Stimulated activated CD8-positive, alpha-beta memory T cell treated with anti-CD3 and anti-CD28 coated beads, Interleukin-4, amount 100 ng/mL, for 24 hours (primary cell): ENCODE measurements at places on chromosomes 1 and 21.

GRCh38 chr1:206900149-206900548 lies 2.9 kb downstream of the IL24 start:
- no peak for DNase-seq

DNA sequence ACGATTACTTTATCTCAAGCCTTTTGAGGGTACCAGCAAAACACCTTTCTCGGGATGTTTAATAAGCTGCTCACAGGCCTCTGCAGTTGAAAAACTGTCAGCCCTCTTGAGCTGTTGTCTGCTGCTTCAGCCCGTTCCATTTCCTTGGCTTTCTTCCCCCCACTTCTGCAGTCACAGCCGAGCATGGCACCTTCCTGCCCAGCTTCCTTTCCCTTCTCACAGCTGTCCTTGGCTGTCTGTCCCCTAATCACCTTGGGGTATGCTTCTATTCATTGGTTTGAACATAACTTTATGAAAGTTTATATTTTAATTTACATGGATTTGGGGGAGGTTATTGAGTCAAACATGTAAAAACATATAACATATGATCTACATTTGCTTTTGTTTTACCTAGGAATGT lies 6.9 kb upstream of the PROX1 start:
- no peak for DNase-seq

DNA sequence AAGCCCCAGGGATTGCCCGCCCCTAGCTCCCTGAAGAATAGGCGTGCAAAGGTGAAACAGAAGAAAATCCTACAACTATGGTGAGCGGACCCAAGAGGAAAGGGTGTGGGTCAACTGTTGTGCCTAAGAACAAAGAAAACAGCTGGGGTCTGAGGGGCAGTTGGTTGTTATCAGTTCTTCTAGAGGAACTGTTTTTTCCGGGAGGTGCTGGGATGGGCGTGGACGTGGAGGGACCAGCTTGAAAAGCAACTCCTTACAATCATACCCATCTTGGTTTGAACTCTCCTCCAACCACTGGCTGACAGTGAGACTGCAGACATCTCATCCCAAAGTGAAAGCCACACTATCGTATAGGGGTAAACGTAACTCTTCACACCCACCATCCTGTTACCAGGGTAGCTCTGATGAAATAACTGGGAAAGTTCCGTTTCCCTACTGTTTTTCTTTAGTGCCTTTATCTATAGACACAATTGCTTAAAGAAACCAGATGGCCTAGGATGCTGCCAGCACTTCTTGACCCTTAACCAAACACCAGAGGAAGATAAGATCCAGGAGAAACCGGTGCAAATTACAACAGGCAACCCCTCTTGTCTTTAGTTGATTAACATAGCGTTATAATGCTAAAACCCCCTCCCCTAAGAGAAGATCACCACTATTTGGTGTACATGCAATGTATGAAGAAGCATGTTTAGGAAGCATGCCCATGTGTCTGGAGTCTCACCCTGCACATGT lies 25.6 kb upstream of the FAM89A start:
- DNase-seq, result no peak

- DNase-seq, result no peak
These were observed 76.8 kb upstream of the IVNS1ABP start for GRCh38 chr1:185393815-185394214.

- DNase-seq, result no peak
These were observed 813.5 kb downstream of the LTN1 start for GRCh38 chr21:28179136-28179535.

DNA sequence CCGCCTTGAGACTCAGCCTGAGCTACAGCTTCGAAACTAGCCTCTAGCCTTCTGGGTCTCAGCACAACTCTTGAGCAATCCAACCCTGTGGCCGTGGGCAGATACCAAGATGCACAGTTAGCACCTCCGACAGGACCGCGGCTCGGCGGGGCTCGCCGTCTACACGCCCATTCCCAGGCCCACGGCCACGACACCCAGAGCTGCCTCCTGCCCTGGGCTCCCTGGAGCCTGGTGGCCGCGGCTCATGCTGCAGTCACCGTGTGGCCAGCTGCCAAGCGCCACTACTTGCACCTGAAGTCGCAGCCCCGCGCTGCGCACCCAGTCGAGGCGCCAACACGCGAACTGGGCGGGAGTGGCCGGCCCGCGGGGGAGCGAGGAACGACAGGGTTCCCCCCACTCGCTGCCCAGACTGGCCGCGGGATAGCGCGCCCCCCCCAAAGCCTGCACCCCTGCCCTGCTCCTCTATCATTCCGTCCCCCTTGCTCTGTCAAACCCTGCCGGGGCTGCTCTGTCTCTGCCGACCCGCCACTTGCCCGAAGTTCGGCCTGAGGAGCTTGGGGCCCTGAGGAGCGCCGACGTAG lies 729 bp upstream of the CDCA8 start:
- DNase-seq, result peak; percentile 18

GRCh38 chr1:213419401-213420030 lies 368.5 kb downstream of the RPS6KC1 start:
- no peak for DNase-seq

- no peak for DNase-seq
These were observed 58.0 kb upstream of the FAM3B start for GRCh38 chr21:41258617-41259016.

GRCh38 chr1:177183836-177184235 lies 13.1 kb downstream of the BRINP2 start:
- no peak for DNase-seq

GRCh38 chr1:198620951-198621824 lies 17.7 kb upstream of the PTPRC start:
- peak; percentile 40 for DNase-seq

DNA sequence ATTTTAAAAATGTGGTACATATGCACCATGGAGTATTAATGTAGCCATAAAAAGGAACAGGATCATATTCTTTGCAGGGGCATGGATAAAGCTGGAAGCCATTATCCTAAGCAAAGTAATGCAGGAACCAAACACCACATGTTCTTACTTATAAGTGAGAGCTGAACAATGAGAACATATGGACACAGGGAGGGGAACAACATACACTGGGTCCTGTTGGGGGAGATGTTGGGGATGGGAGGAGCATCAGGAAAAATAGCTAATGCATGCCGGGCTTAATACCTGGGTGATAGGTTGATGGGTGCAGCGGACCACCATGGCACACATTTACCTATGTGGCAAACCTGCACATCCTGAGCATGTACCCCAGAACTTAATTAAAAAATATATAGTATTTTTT lies 352.5 kb upstream of the KAZN start:
- no peak for DNase-seq

DNA sequence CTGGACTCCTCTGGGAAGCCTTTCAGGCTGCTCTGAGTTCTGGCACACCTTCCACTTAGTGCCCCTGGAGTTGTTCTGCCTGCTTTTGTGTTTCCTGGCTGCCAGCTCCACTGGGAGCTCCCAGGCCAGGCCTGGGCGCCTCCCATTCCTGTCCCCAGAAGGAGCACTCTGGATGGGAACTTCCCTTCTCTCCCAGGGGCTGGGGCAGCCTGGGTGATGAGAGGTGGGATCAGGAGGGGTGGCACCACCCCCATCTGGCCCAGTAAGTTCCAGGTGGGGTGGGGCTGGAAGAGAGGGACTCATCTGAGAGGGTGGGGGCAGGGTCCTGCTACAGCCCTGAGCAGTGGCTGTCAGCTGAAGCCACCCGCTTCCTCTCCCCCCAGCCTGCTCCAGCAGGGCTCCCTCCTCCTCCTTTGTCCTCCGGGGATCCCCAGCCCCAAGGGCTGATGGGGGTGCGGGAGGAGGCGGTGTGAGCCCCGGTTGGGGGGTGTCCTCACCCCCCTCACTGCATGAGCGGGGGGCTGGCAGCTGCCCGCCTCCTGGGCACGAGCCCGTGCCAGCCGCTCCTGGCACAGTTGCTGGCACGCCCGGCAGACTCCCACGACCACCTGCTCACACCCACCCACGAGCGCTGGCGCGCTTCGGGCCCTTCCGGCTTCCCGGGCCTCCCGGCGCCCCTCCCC lies 4.7 kb downstream of the FOXO6 start:
- DNase-seq, result no peak

DNA sequence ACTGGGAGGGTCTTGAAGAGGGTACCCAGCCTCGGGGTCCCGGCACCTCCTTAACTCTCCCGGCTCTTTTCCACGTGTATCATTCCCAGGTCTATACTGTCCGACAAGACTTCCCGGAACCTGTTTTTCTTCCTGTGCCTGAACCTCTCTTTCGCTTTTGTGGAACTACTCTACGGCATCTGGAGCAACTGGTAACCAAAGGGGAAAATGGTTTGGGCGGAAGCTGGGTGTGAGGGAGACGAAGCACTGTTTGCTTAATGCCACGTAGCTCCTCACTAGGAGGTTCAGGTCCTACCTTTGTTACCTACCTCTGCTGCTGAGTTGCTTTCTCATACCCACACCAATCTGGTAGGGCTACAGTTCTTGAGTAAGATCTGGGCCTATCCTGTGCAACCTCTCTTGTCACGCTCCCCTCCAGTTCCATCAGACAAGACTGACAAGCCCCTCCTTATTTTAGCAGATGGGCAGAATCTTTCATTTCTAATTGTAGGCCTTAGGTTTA lies 642 bp downstream of the SLC30A7 start:
- DNase-seq, result peak; percentile 6

DNA sequence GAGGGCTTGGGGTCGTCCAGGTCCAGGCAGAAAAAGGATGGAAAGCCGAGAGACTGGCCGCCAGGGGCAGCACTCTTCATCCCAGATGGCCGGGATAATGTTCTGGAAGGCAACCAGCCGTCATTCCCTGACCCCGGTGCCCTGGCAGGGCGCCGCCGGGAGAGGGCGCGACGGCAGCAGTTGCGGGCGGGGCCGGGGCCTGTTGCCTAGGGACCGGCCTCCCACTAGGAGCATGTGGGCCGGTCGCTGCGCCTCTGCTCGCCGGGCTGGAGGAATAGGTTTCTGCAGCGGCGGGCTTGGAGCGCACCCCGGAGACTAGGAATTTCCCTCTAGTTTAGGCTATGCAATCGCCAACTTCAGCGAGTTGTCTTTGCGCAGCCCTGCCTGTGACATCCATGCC lies 11.0 kb downstream of the DMRTB1 start:
- DNase-seq, result no peak

- no peak for DNase-seq
These were observed 10.0 kb downstream of the MYBPHL start for GRCh38 chr1:109296782-109297181.
